ENCODE measurements at places on chromosomes 12 and 14.
A peak's percentile ranks its signal among the peaks of the same experiment; 100 is the strongest.

GRCh38 chr14:68663385-68664076 lies 129.3 kb downstream of the ZFP36L1 start:
- DNase-seq: no peak

GRCh38 chr12:123910761-123911193 lies 61.9 kb downstream of the CCDC92 start:
- no peak for DNase-seq

DNA sequence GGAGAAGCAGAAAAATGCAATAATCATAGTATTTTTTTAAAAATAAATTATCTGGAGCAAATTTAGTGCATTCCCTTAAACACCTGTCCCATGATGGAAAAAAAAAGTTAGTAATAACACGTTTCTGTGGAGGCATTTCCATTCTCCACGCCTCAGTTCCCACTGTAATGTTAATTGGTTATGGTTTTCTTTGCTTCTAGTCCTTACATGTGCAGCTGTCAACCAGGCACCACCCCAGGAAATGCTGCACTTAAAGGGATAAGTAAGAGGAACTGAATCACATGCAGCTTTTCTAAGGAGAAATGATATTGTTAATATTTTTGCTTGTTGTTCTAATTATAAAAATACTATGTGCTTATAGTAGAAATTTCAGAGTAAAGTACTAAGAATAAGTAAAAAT lies 240.3 kb downstream of the ZFP36L1 start:
- peak; percentile 36 for DNase-seq

GRCh38 chr12:73951956-73952703 lies 585.5 kb upstream of the ATXN7L3B start:
- no peak for DNase-seq

DNA sequence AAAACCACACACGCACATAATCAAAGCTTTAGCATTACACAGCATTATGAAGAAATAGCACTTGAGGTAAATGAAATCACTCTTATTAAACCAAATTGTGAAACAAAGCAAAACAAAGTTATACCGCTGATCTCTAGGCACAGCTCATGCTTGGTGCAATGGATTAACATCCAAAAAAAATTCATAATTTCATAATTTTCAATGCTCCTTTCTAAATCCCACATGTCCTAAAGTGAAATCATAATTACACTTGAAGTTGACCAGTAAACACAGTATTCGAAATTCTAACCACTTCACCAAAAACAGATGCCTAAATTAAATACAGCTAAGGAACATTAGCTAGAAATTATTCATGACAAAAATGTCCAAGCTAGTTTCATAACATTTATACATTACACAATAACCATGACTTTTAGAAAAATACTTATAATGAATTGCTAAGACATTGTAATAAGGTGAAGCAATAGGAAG lies 1.5 kb downstream of the MLH3 start:
- peak; percentile 98 for DNase-seq

- no peak for DNase-seq
These were observed 20.4 kb downstream of the TTC9 start for GRCh38 chr14:70662080-70662479.

DNA sequence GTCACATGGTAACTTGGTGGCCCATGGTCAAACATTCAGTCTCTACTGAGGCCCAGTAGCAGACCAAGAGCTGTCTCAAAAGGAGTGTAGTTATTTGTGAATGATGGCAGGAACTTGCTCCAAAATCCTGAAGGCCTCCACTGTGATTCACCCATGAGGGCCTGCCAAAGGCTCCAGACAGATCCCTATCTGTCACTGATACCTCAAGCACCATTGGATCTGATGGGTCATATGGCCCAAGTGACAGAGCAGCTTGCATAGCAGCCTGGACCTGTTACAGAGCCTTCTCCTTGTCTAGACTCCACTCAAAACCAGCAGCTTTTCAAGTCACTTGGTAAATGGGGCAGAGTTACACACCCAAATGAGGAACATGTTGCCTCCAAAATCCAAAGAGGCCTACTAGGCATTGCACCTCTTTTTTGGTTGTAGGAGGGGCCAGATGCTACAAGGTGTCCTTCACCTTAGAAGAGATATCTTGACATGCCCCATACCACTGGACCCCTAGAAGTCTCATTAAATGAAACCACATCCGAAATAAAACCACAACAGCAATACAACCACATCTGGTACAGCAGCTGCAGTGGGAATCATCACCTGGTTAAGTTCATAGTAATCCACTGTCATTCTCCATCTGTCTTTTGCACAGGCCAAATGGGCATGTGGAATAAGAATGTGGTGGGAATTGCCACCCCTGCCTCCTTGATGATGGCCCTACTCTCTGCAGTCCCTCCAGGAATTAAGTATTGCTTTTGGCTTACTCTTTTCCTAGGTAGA lies 150.4 kb upstream of the MAX start:
- no peak for DNase-seq

Measured in fibroblast of gingiva (primary cell).